Activated naive CD4-positive, alpha-beta T cell treated with anti-CD3 and anti-CD28 coated beads for 36 hours (primary cell): ENCODE measurements at places on chromosomes 1 and 21. TPM values are rescaled to one million over a fixed set of nuclear protein-coding genes. Genes with fewer than 3 reads are reported as not detected.

The TSSK3 gene
- total RNA-seq = 0.84 TPM

The CFHR1 gene
- not detected for total RNA-seq

The HPDL gene
- 11.1 TPM for total RNA-seq

The IL19 gene
- not detected for total RNA-seq

DNA sequence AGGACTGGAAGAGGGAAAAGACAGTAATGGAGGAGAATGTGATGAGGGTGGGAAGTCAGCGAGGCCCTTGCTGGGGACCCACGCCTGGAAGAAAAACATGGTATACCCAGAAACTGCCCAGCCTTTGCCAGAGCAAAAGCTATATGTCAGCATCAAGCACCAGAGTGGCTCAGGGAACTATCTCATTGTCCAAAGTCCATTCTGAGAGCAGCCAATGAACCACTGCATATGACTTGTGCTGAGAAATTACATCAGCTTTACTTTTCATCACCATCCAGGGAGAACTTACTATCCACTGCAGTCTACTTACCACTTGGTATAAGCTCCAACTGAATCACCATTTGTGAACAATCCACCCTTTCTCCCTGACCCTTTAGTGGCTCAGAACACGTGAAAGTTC lies 148.1 kb downstream of the TTLL7 start:
- no peaks in the 10 kb centered on the region for H3K27me3 ChIP-seq
- DNase-seq = no peak
- peaks cover 20% of the 10 kb centered on the region for H3K4me1 ChIP-seq
- H3K36me3 ChIP-seq = peaks cover 4% of the 10 kb centered on the region

DNA sequence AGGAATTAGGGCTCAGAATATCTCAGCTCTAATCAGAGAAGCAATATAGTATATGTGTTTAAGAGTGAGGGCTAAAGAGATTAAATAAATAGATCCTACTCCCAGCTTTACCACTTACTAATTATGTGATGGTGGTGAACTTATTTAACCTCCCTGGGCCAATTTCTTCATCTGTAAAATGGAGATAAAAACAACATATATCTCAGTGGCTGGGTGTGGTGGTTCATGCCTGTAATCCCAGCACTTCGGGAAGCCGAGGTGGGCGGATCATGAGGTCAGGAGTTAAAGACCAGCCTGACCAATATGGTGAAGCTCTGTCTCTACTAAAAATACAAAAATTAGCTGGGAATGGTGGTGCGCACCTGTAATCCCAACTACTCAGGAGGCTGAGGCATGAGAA lies 135.2 kb downstream of the SLC44A5 start:
- peaks cover 3% of the 10 kb centered on the region for H3K27me3 ChIP-seq
- no peaks in the 10 kb centered on the region for H3K4me1 ChIP-seq
- DNase-seq = no peak
- H3K36me3 ChIP-seq = no peaks in the 10 kb centered on the region

The CORT gene
- 0.47 TPM for total RNA-seq

- no peaks in the 10 kb centered on the region for H3K27me3 ChIP-seq
- H3K36me3 ChIP-seq = no peaks in the 10 kb centered on the region
- H3K27ac ChIP-seq = no peak overlapping the region
- DNase-seq = no peak
- no peak overlapping the region for H3K4me3 ChIP-seq
- no peaks in the 10 kb centered on the region for H3K4me1 ChIP-seq
Observed at GRCh38 chr1:244226435-244226834, 175.4 kb downstream of the ZBTB18 start.

GRCh38 chr1:8649027-8649426 lies 168.4 kb downstream of the RERE start:
- H3K27ac ChIP-seq = no peak overlapping the region
- H3K36me3 ChIP-seq = peaks cover 2% of the 10 kb centered on the region
- H3K4me1 ChIP-seq = peaks cover 49% of the 10 kb centered on the region
- H3K27me3 ChIP-seq = no peaks in the 10 kb centered on the region
- DNase-seq = peak; percentile 13
- no peak overlapping the region for H3K4me3 ChIP-seq

DNA sequence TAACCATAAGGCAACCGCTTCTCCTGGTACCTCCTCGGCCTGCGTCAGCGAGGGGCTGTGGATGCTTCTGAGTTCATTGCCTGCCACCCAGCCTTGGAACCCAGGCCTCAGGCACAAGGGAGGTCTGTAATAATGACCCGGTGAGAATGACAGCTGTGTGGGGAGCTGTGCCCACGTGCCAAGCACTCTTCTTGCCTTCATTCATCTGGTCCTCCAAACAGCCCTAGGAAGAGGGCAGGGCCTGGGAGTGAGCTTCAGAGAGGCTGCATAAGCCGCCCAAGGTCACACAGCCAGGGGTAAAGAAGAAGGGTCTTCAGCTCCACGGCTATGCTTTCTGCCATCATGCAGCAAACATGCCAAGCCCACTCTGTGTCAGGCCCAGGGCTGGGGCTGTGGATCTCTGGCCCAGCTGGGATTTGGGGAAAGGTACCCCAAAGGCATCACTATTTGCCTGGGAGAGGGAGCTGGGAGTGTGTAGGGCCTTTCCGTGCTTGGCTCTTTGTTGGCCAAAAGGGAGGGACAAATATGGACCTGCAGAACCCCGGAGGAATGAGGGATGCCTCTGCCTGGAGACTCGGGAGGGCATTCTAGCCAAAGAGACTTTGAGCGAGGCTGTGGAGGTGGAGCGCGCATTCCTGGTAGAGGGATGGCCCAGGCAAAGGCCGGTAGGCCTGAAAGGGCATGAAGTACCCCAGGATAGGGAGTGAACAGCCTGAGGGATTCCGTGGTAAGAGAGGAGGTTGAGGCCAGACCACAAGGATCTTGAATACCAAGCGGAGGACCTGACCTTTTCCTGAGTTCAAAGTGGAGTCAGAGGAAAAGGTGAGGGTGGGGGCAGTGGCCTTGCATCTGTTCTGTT lies 10.1 kb upstream of the EDN2 start:
- peaks cover 21% of the 10 kb centered on the region for H3K27me3 ChIP-seq
- no peak overlapping the region for H3K4me3 ChIP-seq
- peaks cover 7% of the 10 kb centered on the region for H3K4me1 ChIP-seq
- H3K27ac ChIP-seq = no peak overlapping the region
- no peaks in the 10 kb centered on the region for H3K36me3 ChIP-seq

- H3K27me3 ChIP-seq = peaks cover 6% of the 10 kb centered on the region
- no peak for DNase-seq
- H3K36me3 ChIP-seq = no peaks in the 10 kb centered on the region
- H3K27ac ChIP-seq = no peak overlapping the region
- H3K4me1 ChIP-seq = peaks cover 2% of the 10 kb centered on the region
Observed at GRCh38 chr1:227190321-227190720, 128.0 kb downstream of the CDC42BPA start.

DNA sequence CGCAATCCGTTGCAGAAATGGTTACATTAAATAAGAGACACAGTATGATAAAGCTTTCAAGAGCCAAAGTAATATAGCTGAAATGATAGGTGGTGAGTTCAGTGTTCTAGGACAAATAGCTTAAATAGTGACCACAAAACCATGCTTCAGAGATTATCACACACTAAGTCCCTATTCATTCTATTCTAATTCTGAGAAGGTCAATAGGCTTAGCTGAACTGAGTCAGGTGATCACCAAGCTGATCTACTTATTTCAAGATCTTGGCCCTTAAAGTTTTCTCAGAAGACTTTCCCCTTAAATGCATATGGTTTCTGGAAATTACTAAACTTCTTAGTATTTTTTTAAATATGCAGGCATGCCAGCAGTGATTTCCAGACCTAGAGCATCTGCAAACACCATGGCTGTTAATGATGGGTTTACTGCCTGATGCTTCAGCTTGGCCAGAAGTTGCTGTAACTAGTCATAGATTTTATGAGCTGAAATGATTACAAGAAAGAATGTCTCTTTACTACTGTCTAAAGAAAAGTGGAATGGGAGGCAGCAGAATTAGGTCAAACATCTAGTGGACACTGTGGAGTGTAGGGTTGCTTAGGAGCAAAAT lies 242.9 kb downstream of the ST6GALNAC3 start:
- H3K4me3 ChIP-seq = no peak overlapping the region
- DNase-seq = no peak
- H3K36me3 ChIP-seq = no peaks in the 10 kb centered on the region
- no peaks in the 10 kb centered on the region for H3K27me3 ChIP-seq
- H3K27ac ChIP-seq = no peak overlapping the region
- peaks cover 4% of the 10 kb centered on the region for H3K4me1 ChIP-seq

DNA sequence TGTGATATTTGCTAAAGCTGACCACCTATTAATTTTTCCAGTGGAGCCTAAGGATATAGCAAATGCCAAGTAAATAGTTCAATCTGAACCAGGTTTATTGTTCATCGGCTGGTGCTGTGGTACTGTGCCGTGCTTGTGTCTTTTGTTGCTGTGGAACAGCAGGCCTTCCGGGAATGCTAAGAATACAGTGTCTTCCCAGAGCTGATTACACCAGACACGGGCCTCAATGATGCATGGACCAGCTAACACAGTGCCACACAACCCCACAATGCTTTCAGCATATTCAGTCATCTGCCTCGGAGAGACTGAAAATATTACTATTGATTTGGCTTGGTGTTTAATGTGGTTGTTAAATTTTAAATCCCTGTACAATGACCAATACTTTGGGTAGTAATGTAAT lies 415.4 kb downstream of the PTBP2 start:
- no peak overlapping the region for H3K4me3 ChIP-seq
- H3K36me3 ChIP-seq = no peaks in the 10 kb centered on the region
- no peak overlapping the region for H3K27ac ChIP-seq

The FCAMR gene
- total RNA-seq = not detected

DNA sequence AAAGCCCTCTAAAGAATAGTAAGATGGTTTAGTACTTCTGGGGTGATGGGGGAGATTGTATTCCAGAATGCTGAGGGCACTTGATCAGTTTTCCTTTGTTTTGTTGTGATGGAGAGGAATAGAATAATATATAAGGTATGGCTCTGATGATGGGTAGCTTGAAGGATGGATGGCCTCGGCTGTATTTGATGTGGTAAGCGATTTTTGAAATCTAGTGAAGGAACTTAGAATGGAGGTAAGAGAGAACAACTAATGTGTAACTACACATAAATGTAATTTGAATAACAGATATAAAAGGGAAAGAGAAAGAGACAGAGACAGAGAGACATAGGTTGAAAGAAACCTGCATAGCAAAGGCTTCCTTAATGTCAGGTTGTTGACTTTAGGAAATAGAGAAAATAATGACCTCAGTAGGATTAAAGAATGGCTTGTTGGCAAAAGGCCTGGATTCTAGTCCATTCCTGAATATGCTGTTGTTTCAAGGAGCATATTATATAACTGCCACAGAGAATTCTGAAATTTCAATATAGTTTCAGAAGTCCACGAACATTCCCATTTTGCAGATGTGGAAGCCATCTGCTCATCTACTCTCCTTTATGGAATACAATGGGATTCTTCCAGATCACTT lies 58.7 kb downstream of the NIBAN1 start:
- no peak for DNase-seq
- no peaks in the 10 kb centered on the region for H3K36me3 ChIP-seq
- H3K27me3 ChIP-seq = peaks cover 11% of the 10 kb centered on the region
- no peak overlapping the region for H3K27ac ChIP-seq

- no peak overlapping the region for H3K4me3 ChIP-seq
- no peaks in the 10 kb centered on the region for H3K27me3 ChIP-seq
- H3K4me1 ChIP-seq = no peaks in the 10 kb centered on the region
- no peak for DNase-seq
- H3K27ac ChIP-seq = no peak overlapping the region
- no peaks in the 10 kb centered on the region for H3K36me3 ChIP-seq
Observed at GRCh38 chr1:43912607-43913006, 21.0 kb upstream of the ARTN start.

- no peak overlapping the region for H3K4me3 ChIP-seq
- H3K4me1 ChIP-seq = no peaks in the 10 kb centered on the region
- H3K27me3 ChIP-seq = no peaks in the 10 kb centered on the region
Observed at GRCh38 chr21:27534206-27534605, 567.3 kb upstream of the ADAMTS5 start.

DNA sequence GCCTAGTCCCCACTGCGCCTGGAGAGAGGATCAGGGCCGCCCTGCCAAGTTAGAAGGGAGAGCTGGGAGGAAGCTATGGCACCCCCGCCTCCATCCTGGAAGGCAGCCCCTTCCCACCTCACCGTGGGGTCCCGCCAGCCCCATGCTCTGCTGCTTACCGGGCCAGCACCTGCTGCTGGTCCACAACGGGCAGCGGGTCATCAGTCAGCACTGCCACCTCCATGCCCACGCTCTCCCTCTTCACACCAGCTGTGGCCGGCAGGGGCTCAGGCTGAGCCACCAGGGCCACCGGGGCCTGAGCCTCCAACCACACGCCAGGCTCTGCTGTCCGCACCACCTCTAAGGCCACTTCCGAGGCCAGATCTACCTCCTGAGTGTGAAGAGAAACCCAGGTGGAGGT lies 23.5 kb upstream of the DDOST start:
- H3K36me3 ChIP-seq = no peaks in the 10 kb centered on the region
- H3K27me3 ChIP-seq = peaks cover 2% of the 10 kb centered on the region
- H3K4me1 ChIP-seq = no peaks in the 10 kb centered on the region
- DNase-seq = no peak
- H3K4me3 ChIP-seq = no peak overlapping the region

DNA sequence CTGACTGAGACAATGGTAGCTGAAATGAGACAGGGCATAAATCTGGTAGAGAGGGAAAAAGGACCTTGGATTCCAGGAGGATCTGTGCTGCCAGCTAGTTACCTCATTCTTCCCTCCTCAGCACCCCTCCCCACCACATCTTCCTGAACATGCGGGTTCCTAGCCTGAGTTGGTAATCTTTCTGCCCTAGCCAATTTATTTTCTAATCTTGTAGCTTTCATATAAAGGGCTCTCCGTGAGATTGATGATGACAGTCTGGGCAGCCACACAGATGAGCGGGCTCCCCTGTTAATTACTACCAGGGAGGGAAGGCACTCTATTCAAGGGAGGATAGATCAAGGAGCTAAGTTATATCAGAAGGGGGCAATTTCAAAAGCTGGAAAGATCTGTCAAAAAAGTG lies 20.2 kb downstream of the ARHGEF11 start:
- no peak overlapping the region for H3K4me3 ChIP-seq
- no peak for DNase-seq
- no peaks in the 10 kb centered on the region for H3K4me1 ChIP-seq
- H3K36me3 ChIP-seq = no peaks in the 10 kb centered on the region

GRCh38 chr1:186099336-186100104 lies 275.5 kb downstream of the TPR start:
- peaks cover 5% of the 10 kb centered on the region for H3K27me3 ChIP-seq
- no peak overlapping the region for H3K27ac ChIP-seq
- DNase-seq = no peak
- H3K36me3 ChIP-seq = no peaks in the 10 kb centered on the region
- H3K4me1 ChIP-seq = no peaks in the 10 kb centered on the region

The ADGRL4 gene
- total RNA-seq = not detected

DNA sequence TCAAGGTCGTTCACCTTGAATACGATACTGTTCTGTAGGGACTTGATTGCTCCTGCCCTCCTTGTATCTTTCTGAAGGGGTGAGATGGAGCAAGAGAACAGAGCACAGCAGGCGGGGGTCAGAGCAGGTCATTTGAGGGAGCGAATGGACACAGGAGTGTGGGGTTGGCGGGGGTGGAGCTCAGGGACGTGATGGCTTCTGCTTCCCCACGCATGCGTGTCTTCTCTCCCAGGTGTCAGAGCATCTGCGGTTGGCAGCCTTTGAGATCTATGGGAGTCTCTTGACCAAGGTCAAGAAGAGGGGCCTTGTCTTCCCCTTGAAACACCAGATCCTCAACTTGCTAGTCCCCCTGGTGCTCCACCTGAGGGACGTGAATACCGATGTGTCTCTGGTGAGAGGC lies 63.9 kb downstream of the INAVA start:
- H3K4me3 ChIP-seq = no peak overlapping the region
- no peak overlapping the region for H3K27ac ChIP-seq
- H3K36me3 ChIP-seq = no peaks in the 10 kb centered on the region
- DNase-seq = no peak
- no peaks in the 10 kb centered on the region for H3K4me1 ChIP-seq
- H3K27me3 ChIP-seq = no peaks in the 10 kb centered on the region

The DMBX1 gene
- not detected for total RNA-seq
